ENCODE measurements at places on chromosomes 11 and 22.

DNA sequence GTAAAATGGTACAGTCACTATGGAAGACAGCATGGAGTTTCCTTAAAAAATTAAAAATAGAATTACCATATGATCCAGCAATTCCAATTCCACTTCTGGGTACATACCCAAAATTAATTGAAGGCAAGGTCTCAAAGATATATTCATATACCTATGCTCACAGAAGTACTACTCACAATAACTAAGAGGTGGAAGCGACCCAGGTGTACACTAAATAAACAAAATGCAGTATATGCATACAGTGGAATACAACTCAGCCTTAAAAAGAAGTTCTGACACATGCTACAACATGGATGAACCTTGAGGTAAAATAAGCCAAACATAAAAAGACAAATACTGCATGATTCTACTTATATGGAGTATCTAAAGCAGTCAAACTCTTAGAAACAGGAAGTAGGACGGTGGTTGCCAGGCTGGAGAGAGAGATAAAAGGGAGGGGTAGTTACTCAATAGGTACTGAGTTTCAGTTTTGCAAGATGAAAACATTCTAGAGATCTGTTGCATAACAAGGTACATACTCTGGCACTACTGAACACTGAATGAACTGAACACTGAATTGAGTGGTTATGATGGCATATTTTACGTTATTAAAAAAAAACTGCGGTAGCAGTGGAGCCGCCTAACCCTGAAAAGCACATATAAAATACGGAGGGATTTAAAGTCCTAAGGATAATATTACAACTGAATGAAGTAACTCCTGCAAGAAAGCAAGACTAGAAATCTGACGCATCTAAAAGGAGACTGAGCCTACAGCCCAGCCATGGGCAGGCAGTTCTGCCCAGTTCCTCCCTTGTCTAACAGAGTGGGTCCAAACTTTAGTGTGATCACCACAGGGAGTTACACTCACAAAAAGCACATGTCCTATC is 12.8 kb downstream of the DGCR2 start:
- no peak for DNase-seq

GRCh38 chr11:16881074-16881709 is 133.0 kb downstream of the PLEKHA7 start:
- DNase-seq: peak; percentile 72

DNA sequence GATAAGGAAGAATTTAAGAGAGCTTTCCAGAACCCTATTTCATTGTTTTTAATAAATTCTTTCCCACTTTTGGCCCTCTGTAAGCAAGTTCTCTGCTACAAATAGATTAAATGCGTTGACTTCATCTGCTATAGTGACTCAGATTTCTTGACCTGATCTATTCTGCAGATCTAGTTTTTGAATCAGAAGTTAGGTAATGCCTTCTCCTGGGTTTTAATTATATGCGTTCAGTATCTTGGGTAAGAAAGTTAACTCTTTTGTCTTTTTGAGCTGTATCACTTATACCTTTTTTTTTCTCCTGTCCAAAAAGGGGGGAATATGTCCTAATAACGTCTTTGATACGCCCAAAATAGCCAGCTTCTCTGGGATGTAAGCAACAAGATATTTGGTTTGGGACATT is 2.4 kb upstream of the HEPHL1 start:
- no peak for DNase-seq

- no peak for DNase-seq
Observed at GRCh38 chr11:87466223-87466622, 428.5 kb downstream of the TMEM135 start.

GRCh38 chr11:112196519-112197087 is 21.3 kb downstream of the BCO2 start:
- no peak for DNase-seq

Measured in head of caudate nucleus (tissue), 42 donors.